ENCODE measurements at places on chromosomes 13 and 19. TPM values are rescaled to one million over a fixed set of nuclear protein-coding genes. Genes with fewer than 3 reads are reported as not detected.
A peak's percentile ranks its signal among the peaks of the same experiment; 100 is the strongest.

DNA sequence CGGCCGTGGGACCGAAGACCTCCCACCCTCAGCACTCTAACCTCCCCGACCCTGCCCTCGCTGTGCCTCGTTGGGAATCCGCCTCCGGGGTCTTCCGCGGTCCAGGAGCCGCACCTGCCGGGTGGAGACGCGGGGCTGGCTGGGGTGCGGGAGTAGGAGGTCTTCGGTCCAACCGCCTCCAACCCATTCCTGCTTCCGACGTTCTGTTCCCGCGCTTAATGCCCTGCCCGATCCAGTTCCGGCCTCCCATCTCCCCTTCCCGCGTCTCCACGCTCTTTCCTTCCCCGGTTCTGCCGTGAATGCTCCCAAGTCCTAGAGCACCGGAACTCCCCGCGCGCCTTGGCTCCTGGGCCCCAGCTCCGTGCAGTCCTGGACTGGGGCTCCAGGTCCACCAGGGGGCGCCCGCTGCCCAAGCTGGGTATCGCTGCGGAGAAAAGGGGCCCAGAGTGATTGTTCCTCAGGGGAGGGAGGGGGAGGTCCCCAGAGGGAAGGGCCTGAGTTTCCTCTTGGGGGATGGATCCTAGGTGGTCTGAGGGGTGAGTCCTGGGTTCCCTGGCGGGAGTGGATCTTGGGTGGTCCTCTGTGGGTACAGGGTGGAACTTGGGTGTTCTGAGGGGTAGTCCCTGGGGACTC lies 14.1 kb upstream of the TNFSF9 start:
- peak; percentile 94 for DNase-seq

The GCDH gene
- total RNA-seq = 39.2 TPM

The ARHGEF1 gene
- total RNA-seq = 64.1 TPM

- no peak for DNase-seq
Measured at GRCh38 chr19:2926341-2927031, 18.3 kb downstream of the ZNF77 start.

GRCh38 chr13:101144808-101145419 lies 271.4 kb downstream of the NALCN start:
- DNase-seq = no peak

The PNMA8B gene
- 0.27 TPM for total RNA-seq

GRCh38 chr13:107770541-107770940 lies 444.8 kb downstream of the LIG4 start:
- no peak for DNase-seq

The CBY2 gene
- total RNA-seq = not detected

GRCh38 chr13:32589471-32589870 lies 3.2 kb downstream of the PDS5B start:
- DNase-seq = no peak

The SAFB gene
- total RNA-seq = 56.1 TPM

The GPR108 gene
- 92.0 TPM for total RNA-seq

GRCh38 chr19:39497996-39498797 lies 550 bp upstream of the DLL3 start:
- peak; percentile 36 for DNase-seq

DNA sequence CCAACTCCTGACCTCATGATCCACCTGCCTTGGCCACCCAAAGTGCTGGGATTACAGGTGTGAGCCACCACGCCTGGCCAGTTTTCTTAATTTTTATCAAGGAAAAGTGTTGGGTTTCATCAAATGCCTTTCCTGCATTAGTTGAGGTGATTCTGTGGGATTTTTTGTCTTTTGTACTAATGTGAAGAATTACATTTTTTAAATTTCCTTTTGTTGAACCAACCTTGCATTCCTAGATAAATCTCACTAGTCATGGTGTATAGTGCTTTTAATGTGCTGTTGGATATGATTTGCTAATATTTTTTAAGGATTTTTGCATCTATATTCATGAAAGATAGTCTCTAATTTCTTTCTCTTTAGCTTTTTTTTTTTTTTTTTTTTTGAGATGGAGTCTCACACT lies 2.4 kb upstream of the ZNF560 start:
- no peak for DNase-seq

GRCh38 chr13:37870895-37871550 lies 1.5 kb upstream of the TRPC4 start:
- DNase-seq = no peak

The MIA gene
- 3.6 TPM for total RNA-seq

GRCh38 chr13:113616281-113616906 lies 31.8 kb downstream of the TFDP1 start:
- DNase-seq = no peak

DNA sequence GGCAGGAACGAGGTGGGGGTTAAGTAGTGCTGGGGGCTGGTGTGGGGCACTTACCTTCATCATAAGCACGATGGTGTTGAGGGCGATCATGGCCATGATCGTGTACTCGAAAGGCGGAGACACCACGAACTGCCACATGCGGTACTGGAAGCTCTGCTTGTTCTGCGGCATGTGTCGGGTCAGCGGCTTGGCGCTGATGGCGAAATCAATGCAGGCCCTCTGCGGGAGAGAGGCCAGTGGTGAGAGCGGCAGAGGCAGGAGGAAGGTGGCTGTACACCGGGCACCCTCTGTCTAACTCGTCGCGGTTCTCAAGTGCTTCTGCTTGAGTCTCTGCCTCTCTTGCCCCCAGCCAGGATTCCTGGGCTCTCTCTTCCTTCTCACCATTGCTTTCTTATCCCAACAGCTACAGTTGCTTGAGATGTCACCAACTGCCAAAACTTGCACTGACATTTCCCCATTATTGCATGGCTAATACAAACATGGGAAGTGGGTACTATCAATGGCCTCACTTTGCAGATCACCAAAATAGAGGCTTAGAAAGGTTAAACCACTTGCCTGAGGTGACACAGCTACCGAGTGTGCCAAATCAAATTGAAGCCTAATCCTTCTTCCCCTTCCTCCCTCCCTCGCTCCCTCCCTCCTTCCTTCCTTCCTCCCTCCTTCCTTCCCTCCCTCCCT lies 105.0 kb downstream of the IER2 start:
- no peak for DNase-seq

DNA sequence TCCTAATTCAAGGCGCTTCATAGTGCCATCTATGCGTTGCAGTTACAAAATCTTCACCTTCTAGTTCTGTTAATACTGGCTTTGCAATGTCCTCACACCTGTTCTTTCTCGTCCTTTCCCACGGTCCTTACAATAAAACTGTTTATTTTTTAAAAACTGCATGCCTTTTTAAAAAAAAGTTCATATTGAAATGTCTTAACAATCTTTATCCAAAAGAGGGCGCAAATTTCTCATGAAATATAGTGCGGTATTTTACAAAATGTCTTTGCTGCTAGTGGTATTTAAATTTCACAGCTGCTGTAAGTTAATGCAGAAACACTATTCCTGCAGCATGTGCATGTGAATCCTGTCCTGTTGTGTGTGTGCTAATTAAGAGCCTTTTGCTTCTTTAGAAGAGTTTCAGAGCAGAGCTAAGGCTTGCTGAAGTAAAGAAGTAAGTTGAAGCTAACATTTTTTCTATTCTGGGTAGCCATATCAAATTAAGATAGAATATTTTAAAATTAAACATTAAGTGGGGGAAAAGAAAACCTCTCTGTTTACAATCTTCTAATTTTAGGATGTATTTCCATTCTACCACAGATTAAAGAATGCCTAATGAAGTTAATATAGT lies 15.8 kb upstream of the CLDN10 start:
- DNase-seq = no peak

GRCh38 chr19:38975214-38975860 lies at the start of gene FBXO17:
TSS of gene FBXO17 (minus strand) at chr19:38975742. CDS start at chr19:38950319, 25,423 bp downstream.
- peak; percentile 29 for DNase-seq

DNA sequence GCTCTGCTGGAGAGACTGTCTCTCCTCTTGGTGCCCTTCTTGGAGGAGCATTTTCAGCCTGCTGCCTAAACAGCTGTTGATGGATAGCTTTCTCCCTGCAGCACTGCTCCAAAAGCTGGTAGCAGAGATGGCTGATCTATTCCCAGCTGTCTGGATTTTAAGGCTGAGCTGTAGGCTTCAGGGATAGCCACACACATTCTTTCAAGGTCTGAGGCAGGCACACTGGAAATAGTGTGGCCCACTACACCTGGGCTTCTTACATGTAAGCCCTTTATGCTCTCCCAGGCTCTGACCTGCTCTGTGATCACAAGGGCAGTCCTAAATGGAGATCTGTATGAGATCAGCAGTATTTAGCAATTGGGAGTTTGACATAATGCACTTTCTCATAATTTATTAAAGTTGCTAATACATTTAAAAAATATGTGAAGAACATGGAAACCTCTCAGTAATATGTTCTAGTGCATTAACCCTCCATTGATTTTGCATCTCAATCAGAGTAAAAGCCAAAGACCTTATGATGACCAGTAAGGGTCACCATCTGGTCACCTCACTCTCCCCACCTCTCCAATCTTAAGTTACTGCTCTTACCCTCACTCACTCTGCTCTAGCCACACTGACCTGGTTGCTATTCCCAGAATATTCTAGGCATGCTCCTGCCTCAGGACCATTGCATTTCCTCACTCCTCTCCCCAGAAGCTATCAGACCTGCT lies 91.6 kb downstream of the MBNL2 start:
- no peak for DNase-seq

- DNase-seq = peak; percentile 94
Measured at GRCh38 chr19:41426952-41427646, at the start of gene B3GNT8. TSS of gene B3GNT8 (minus strand) at chr19:41427374. CDS start at chr19:41426778, 596 bp downstream.

- no peak for DNase-seq
Measured at GRCh38 chr13:73189776-73190175, 131.0 kb downstream of the KLF5 start.

DNA sequence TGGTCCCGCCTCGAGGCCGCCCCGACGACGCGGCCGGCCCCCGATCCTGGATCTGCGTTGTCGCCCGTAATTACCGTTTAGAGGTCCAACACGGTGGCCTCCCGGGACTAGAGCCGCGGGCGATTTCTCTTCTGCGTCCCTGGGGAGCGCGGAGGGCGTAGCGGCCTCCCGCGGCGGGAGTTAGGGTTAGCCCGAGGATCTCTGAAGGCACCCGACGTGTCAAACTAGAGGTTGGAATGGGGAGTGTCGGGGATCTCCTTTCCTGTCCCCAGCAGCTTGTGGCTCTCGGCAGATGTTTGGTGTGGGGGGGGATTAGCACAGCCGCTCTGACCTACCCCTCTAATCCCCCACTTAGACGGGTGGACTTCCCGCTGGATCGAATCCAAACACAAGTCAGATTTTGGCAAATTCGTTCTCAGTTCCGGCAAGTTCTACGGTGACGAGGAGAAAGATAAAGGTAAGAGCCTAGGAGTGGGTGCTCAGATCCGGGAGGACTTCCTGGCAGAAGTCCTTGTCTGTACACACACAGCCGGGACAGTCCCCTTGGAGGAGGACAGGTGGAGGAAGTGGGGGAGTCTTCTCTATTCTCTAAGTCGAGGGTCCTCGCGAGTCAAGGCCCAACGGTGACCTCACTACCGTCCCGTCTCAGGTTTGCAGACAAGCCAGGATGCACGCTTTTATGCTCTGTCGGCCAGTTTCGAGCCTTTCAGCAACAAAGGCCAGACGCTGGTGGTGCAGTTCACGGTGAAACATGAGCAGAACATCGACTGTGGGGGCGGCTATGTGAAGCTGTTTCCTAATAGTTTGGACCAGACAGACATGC lies 581 bp downstream of the CALR start:
- peak; percentile 46 for DNase-seq

The SIGLEC12 gene
- 0.35 TPM for total RNA-seq

The ICAM3 gene
- 31.8 TPM for total RNA-seq

- DNase-seq = no peak
Measured at GRCh38 chr19:33377586-33378475, 4.3 kb downstream of the CEBPG start.

DNA sequence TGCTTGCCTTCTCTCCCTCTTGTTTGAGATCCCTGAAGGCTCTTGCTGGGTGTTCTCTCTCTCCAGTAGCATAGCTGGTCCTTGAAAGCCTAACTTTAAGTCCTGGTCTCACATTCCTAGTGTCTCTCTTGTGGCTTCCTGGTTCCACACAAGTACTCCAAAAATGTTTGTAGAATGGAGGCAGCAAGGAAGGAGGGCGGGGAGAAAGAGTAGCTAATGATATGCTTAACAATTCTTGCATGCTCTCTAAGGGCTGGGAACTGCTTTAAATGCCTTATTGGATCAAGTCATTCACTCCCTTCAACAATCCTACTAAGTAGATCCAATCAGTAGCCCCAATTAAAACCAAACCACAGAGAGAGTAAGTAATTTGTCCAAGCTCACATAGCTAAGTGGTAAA lies 357.3 kb downstream of the KLF5 start:
- DNase-seq = no peak

GRCh38 chr13:73341748-73342147 lies 282.9 kb downstream of the KLF5 start:
- no peak for DNase-seq

The NLRP7 gene
- total RNA-seq = not detected

- DNase-seq = peak; percentile 24
Measured at GRCh38 chr13:28805193-28805819, 14.8 kb upstream of the MTUS2 start.

The ZNF792 gene
- 6.7 TPM for total RNA-seq

The DOHH gene
- total RNA-seq = 24.4 TPM

DNA sequence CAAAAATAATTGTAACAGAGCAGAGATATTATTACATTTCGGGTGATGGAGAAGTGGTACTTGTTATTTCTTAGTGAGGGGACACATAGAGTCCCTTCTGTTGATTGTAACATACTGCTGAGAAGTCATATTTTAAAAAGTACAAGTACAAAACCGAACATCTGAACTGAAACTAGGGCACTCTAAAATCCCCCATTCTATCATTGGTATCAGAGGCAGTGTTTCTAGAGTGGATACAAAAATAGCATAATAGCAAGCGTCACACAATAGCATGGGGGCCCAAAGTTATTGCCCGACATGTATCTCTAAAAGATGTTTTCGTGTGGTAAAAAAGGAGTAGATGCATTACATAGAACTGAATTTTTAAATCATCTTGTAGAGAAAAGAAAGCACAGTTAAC lies 502.1 kb upstream of the SLC10A2 start:
- no peak for DNase-seq

GRCh38 chr13:54775501-54776191 lies 1747.0 kb downstream of the OLFM4 start:
- no peak for DNase-seq

DNA sequence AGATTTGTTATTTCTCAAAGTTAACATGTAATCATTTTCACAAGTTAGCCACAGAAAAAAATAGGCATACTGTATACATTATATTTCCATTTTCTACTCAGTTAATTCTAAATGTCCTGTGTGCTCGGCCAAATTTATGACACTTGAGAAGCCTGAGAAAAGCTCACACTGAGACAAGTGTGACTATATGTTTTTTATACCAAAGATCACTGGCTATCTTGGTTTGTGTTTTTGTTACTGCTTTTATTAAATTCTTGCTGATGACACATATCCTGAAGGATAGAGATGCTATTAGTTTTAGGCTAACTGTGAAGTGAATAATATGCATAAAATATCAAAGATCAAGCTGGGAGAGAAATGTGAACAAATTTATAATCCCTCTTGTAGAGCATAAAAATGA lies 49.3 kb upstream of the IL17D start:
- no peak for DNase-seq

- no peak for DNase-seq
Measured at GRCh38 chr13:27794921-27795717, 2.8 kb downstream of the GSX1 start.

The ICAM4 gene
- 0.37 TPM for total RNA-seq

GRCh38 chr19:12580180-12580694 lies 29.0 kb upstream of the ZNF564 start:
- DNase-seq = no peak

The DHDH gene
- total RNA-seq = not detected

- no peak for DNase-seq
Measured at GRCh38 chr13:99351772-99352171, 44.6 kb upstream of the GPR183 start.

- DNase-seq = no peak
Measured at GRCh38 chr13:93867481-93867880, 612.0 kb downstream of the DCT start.

- DNase-seq = peak; percentile 80
Measured at GRCh38 chr19:1568320-1569019, at the start of gene MEX3D. TSS of gene MEX3D (minus strand) at chr19:1568325. CDS start at chr19:1568058, 267 bp downstream.

Measured in colonic mucosa (tissue), 4 donors.